SK-N-DZ (cell line): ENCODE measurements at places on chromosomes 2 and 18.

DNA sequence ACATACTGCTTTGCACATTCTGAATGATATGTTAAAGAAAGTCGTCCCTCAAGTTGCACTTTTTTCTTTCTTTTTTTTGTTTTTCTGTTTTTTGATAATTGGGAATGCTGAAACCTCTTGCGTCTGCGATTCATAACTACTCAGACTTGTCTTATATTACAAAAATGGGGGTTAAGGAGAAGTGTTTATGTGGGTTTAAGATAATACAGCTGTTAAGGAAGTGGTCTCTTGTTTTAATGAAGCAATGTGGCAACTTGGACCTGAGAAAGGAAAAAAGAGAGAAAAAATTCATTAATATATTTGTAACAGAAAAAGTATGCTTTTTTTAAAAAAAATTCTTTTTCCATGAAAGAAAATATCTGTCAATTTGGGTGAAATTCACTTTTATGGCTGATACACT, 268.5 kb upstream of the CCDC68 start:
- DNase-seq, result no peak

DNA sequence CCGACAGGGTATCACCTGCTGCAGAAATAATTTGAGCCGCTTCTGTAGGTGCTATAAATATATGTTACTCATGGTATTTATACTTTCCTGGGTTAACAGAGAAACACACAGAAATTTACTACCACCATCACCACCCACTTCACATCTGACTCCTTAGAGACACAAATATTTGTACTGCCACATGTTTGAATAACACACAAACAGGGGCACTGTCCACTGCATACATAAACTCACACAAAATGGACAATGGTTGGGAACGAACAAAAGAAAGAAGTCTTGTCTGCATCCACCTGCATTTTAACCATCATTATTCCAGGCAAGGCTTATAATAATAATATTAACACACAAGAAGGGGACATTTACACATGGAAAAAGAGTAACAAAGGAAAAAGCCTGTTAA, 24.0 kb downstream of the IMMT start:
- DNase-seq, result no peak

- no peak for DNase-seq
Measured at GRCh38 chr2:49289711-49290110, 135.4 kb upstream of the FSHR start.

DNA sequence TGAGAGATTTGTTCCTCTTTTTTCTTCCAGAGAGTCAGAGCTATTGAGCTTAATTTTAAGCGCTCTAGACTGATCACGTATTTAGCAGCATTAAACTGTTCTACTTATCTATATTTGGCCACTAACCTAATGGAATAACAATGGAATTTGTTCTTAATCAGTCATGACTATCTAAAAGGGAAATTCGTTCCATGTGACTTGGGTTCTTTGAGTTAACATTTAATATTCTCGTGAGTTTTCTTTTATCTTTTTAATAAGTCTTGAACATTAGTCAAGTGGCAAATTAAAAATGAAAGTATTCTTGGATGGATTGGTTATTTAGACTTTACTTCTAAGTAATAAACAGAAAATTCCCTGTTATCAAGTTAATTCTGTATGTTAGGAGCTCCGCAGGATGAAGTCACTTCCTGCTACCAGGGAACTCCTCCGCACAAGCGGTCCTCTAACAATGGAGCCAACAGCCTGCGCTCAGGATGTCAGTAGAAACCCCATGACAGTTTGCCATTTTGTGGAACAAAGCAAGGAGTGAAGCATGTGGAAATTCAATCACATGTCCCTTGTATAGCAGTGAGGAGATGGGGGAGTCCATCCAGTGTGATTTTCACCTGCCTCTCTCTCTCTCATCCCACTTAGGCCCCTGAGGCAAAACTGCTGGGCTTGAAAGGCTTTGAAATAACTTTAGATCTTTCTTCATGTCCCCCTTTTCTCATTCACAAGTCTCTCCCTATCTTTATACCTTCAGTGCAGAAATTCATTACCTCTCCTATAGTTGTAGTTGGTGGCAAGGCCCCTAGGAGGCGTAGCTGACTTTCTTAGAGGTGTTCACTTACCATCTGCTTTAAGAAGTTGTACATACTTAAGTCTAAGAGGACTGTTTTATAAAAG, 138.1 kb downstream of the WDR7 start:
- DNase-seq, result peak; percentile 42

GRCh38 chr2:147451902-147452515, 392.8 kb upstream of the ACVR2A start:
- no peak for DNase-seq

GRCh38 chr2:66547887-66548286, 113.0 kb downstream of the MEIS1 start:
- no peak for DNase-seq

DNA sequence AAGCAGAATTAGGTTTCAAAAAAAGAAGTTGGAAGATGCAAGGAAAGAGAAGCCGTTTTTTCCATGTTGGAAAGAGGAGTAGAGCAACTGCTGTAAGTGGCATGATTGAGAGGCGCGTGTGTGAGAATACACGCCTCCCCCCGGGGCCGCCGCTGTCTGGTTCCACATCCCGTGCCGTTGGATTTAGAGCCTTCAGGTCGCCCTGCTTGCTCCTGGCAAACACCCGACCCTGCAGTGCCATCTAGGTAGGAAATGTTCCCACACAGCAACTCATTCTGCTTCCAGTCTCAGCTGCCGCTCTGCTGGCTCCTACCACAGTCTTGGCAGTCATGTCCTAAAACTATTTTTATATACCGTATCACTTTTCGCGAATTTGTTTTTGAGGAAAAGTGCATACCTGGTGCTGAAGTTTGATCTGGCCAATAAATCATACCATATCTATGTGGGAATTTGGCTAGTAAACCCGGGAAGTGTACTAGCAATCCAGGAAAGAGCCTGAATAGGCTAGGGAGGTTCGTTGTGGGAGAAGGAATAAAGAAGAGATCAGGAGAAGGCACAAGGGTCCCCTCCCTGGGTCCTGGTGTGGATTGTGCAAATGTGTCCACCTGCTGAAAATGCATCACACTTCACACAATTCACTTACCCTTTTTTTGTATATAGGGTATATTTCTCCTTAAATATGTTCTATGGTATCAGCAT, 372.7 kb downstream of the FBXO15 start:
- no peak for DNase-seq

DNA sequence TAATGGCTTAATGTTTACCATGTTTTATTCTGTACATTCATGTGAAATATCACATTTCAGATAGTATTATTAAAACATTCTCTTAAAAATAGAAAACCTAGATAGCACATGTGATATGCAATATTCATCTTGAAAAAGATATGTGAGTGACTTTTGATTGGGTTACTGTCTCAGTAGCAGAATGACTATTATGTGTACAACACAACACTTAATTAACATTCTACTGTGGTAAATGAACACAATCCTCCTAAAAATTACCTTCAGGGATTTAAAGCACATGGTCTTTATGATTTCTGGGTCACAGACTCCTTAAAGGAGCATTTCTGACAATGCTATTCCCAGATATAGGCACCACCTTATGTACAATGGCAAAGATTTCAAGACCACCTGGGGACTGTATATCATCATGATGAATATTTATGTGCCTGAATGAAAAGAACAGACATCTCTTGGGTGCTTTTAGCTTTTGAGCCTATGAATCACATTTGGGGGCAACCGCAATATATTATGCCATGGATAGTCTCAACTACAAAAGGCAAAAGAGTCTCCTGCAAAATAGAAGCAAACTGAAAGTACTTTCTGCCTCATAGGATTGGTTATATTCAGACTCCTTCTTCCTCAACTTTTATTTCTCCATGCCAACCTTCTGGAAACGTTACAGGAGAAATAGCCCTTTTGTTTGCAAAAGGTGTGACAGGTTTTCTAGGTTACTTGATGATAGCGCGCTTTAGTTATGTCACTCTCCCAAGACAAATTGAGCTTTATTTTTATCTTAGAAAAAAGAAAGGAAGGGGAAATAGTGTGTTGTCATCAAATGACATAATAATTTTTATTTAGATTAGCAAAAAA, 259.0 kb downstream of the CALCRL start:
- DNase-seq, result no peak

- no peak for DNase-seq
Measured at GRCh38 chr18:13579874-13580273, 146.5 kb downstream of the FAM210A start.
